Activated CD4-positive, alpha-beta memory T cell treated with anti-CD3 and anti-CD28 coated beads, Interleukin-2, amount 10 ng/mL, durations not matched to agents 7 days and 5 days (primary cell): ENCODE measurements at places on chromosomes 7 and 10.

DNA sequence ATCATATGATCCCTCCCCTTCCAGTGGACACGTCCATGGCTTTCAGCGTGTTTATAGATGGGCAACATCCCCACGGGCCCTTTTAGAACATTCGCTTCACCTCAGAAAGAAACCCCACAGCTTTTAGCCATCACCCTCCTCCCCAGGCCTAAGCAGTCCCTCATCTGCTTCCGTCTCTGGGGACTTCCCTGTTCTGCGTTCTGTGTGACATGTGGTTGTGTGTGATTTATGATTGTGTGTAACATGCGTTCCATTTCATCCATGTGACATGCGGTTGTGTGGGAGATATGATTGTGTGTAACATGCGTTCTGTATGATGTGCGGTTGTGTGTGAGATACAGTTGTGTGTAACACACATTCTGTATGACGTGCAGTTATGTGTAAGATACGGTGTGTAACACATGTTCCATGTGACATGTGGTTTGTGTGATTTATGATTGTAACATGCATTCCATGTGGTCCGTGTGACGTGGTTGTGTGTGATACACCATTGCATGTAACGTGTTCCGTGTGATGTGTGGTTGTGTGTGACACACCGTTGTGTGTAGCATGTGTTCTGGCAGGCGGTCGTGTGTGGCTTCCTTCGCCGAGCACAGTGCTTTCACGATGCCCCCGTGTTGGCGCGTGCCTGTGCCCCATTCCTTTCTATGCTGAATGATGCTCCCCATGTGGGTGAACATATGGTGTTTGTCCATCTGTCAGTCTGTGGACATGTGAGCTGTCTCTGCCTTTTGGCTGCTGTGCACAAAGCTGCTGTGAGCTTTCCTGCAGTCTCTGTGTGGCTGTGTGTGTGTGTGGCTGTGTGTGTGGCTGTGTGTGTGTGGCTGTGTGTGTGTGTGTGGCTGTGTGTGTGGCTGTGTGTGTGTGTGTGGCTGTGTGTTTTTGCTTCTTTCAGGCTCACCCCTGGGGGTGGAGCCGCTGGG lies 26.2 kb downstream of the PWWP2B start:
- DNase-seq = no peak
- no peaks in the 10 kb centered on the region for H3K36me3 ChIP-seq
- peaks cover 7% of the 10 kb centered on the region for H3K4me1 ChIP-seq

GRCh38 chr10:35208949-35209613 lies 82.4 kb downstream of the CREM start:
- DNase-seq = no peak
- H3K27ac ChIP-seq = peak overlapping the region; percentile 90
- peak overlapping the region; percentile 57 for H3K4me3 ChIP-seq
- no peaks in the 10 kb centered on the region for H3K27me3 ChIP-seq

DNA sequence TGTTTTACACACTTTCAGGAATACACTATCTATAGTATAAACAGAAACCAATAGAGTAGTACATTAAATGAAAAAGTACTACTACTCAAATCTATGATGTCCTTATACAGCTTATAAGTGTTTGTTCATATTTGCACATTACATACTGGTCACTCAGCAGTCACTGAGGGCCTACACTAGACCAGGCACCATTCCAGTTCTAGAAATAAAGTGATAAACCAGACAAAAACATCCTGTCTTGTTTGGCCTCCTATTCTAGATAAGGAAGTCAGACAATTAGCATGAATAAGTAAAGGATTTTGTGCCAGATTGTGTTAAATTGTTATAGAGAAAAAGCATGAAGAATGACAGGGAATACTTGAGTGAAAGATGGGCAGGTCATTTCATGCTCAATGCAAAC lies 219.0 kb downstream of the CRPPA start:
- no peak for DNase-seq
- no peaks in the 10 kb centered on the region for H3K27me3 ChIP-seq
- no peaks in the 10 kb centered on the region for H3K36me3 ChIP-seq
- no peak overlapping the region for H3K4me3 ChIP-seq
- H3K27ac ChIP-seq = no peak overlapping the region
- H3K4me1 ChIP-seq = no peaks in the 10 kb centered on the region

DNA sequence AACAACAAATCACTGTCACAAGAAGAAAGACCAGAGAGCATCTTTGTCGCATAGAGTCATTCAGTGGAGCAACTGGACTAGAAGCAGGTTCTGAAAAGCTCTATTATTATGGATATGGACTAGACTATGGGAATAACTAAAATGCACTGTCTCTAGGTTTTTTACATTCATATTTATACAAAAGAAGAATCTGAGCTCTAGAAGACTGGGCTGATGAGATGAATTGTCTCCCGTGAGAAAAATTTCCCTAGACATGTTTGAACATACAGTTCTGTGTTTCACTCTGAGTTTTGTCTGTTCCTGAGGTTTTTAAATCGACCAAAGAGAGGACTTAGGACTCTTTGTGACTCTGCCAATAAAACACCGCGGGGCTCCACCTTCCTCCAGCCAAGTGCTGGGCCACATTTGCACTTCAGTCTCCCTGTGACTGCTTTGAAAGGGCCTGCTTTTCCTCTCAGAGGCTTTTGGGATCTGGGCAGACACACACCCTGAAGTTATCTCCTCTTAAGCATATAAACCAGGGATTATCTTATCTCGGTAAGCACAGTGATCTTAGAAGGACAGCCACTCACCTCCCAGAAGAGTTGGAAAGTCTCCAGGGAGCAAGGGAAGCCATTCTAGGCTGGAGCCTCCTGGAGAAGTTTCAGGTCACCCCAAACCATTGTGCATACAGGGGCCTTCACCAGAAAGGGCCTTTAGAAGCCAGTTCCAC lies 101.0 kb upstream of the JCAD start:
- H3K4me3 ChIP-seq = no peak overlapping the region
- no peak for DNase-seq
- no peaks in the 10 kb centered on the region for H3K36me3 ChIP-seq
- H3K4me1 ChIP-seq = peaks cover 10% of the 10 kb centered on the region
- H3K27me3 ChIP-seq = peaks cover 29% of the 10 kb centered on the region
- H3K27ac ChIP-seq = no peak overlapping the region

DNA sequence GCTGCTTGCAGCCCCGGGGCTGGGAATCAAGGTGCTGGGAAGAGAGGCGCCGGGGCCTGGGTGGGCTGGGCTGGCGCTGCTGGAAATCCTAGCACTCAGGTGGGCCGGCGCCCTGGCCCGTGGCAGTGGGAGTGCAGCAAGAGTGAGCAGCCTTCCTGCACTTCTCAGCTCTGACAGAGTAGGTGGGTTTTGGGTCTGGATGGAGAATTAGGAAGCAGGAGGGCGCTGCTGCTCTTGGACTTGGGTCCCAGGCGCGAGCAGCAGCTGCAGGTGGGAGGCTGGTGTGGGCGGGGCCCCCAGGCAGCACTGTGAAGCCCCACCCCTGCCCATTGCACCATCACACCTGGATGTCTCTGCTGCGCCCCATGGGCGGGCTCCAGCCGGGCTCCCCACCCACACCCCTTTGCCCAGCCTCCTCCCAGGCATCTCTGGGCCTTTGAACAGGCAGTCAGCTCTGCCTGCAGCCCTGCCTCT lies 6.0 kb downstream of the BRI3 start:
- no peak overlapping the region for H3K4me3 ChIP-seq
- DNase-seq = no peak
- H3K27me3 ChIP-seq = no peaks in the 10 kb centered on the region
- H3K27ac ChIP-seq = no peak overlapping the region

DNA sequence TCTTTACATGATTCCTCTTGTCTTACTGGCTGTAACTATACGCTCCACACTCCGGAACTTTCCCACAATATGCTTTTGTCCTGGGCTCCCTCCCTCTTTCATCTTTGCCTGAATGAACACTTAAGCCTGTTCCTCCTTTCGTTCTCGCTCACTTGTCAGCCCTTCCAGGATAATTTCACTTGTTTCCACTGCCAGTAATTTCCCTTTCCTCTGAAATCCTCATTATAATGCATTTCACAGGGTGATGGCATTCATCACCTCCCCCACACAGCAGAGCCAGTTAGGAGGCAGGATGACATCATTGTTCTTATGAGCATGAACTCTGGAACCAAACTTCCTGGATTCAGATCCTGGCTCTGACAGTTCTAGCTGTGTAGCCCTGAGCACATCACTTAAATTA lies 372.6 kb downstream of the GPR158 start:
- no peaks in the 10 kb centered on the region for H3K36me3 ChIP-seq
- no peak overlapping the region for H3K4me3 ChIP-seq
- DNase-seq = no peak
- H3K27ac ChIP-seq = no peak overlapping the region

- no peak overlapping the region for H3K4me3 ChIP-seq
- DNase-seq = no peak
These were observed 101.4 kb downstream of the PIP4K2A start for GRCh38 chr10:22613011-22613410.

DNA sequence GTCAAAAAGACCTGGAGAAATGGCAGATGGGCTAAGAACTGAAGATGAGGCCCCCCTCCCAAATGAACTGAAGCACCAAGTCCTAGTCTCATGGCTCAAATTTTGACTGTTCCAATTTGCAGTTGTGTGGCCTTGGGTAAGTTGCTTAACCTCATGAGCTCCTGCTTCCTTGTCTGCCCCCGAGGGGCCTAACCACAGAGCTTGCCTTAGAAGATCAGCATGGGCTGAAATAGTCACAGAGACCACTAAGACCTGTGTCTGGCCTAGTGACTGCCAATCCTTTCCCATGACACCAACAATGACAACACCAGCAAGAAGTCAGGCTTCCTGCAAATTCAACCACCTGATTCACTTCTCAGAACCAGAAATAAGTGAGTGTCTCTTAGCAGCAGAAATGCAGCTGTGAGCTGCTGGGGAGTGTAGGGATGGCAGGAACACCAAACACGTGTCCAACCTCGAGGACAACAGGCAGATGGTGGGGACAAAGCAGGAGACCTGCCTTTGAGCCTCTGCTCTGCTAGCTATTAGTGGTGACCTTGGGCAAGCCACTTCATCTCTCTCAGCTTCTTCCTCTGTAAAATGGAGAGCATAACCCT lies 23.7 kb downstream of the CRHR2 start:
- H3K4me1 ChIP-seq = no peaks in the 10 kb centered on the region
- H3K27ac ChIP-seq = no peak overlapping the region
- no peak for DNase-seq
- H3K4me3 ChIP-seq = no peak overlapping the region

GRCh38 chr10:86851328-86852207 lies 95.1 kb downstream of the BMPR1A start:
- no peaks in the 10 kb centered on the region for H3K27me3 ChIP-seq
- H3K36me3 ChIP-seq = peaks cover 10% of the 10 kb centered on the region
- H3K4me3 ChIP-seq = no peak overlapping the region
- no peak for DNase-seq
- no peaks in the 10 kb centered on the region for H3K4me1 ChIP-seq

DNA sequence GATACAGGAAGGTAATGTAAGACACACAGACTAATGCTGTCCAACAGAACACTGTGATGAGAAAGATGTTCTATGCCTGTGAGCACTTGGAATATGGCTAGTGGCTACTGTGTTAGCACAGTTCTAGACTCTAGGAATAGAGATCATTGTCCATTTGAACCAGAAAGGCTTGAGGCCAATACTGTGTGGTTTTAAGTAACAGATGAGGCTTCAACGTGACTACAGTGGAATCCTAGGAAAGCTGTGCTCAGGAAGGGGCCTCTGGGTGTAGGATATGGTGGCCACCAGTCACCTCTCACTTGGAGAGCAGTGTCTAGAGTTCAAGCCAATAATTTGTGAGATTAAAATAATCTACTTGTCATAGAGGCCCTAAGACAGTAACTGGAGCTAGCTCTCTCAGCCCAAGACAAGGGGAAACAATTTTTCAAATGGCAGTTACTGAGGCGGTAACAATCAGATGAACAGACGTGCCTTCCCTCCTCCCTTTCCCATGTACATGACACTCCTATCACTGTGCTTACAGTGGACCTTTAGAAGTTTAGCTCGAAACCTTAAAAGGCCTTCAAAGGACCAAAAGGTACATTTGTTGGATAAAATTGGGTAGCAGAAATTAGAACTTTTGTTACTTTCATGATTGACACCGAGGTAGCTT lies 10.2 kb downstream of the ZDHHC16 start:
- no peaks in the 10 kb centered on the region for H3K27me3 ChIP-seq
- H3K27ac ChIP-seq = peak overlapping the region; percentile 7
- no peak overlapping the region for H3K4me3 ChIP-seq
- no peak for DNase-seq

DNA sequence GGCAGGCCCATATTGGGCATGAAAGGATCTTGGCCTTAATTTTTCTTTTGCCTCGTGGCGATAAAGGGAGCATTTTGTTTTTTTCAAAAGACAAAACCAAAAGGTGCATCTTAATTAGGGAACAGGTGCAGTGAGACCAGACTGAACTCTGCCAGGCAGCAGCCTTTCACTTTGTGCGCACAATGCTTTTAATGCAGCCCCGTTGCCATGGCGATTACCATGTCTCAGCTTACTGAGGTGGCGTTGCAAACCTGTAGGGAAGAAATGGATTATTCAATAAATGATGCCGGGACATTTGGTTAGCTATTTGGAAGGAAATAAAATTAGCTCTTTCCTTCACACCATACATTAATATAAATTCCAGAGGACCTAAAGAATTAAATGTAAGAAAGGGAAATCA lies 61.9 kb downstream of the MYL10 start:
- no peak overlapping the region for H3K27ac ChIP-seq
- no peaks in the 10 kb centered on the region for H3K36me3 ChIP-seq
- no peak overlapping the region for H3K4me3 ChIP-seq
- H3K4me1 ChIP-seq = peaks cover 5% of the 10 kb centered on the region
- H3K27me3 ChIP-seq = peaks cover 17% of the 10 kb centered on the region

GRCh38 chr7:132076301-132077035 lies 499.8 kb downstream of the PLXNA4 start:
- no peaks in the 10 kb centered on the region for H3K27me3 ChIP-seq
- no peak for DNase-seq
- H3K4me3 ChIP-seq = no peak overlapping the region
- H3K27ac ChIP-seq = no peak overlapping the region
- H3K4me1 ChIP-seq = no peaks in the 10 kb centered on the region
- no peaks in the 10 kb centered on the region for H3K36me3 ChIP-seq

- DNase-seq = no peak
- H3K27me3 ChIP-seq = peaks cover 10% of the 10 kb centered on the region
- H3K36me3 ChIP-seq = no peaks in the 10 kb centered on the region
- H3K27ac ChIP-seq = no peak overlapping the region
- no peak overlapping the region for H3K4me3 ChIP-seq
These were observed 7.9 kb upstream of the MYL7 start for GRCh38 chr7:44148961-44149536.

- H3K4me3 ChIP-seq = no peak overlapping the region
- DNase-seq = no peak
- no peaks in the 10 kb centered on the region for H3K36me3 ChIP-seq
- H3K27ac ChIP-seq = no peak overlapping the region
- no peaks in the 10 kb centered on the region for H3K27me3 ChIP-seq
- H3K4me1 ChIP-seq = no peaks in the 10 kb centered on the region
These were observed 1064.9 kb downstream of the NXPH1 start for GRCh38 chr7:9498303-9498702.

GRCh38 chr10:44390585-44391072 lies 5.7 kb upstream of the CXCL12 start:
- no peak overlapping the region for H3K4me3 ChIP-seq
- no peak overlapping the region for H3K27ac ChIP-seq
- peaks cover 2% of the 10 kb centered on the region for H3K4me1 ChIP-seq
- H3K36me3 ChIP-seq = no peaks in the 10 kb centered on the region
- peaks cover 13% of the 10 kb centered on the region for H3K27me3 ChIP-seq
- DNase-seq = no peak
